ENCODE measurements at places on chromosomes 3 and 15.

GRCh38 chr3:177610262-177610661 lies 413.0 kb upstream of the TBL1XR1 start:
- no peaks in the 10 kb centered on the region for H3K27me3 ChIP-seq
- no peaks in the 10 kb centered on the region for H3K36me3 ChIP-seq
- DNase-seq, result no peak
- H3K4me1 ChIP-seq, result peaks cover 8% of the 10 kb centered on the region
- no peak overlapping the region for H3K4me3 ChIP-seq
- H3K27ac ChIP-seq, result no peak overlapping the region

DNA sequence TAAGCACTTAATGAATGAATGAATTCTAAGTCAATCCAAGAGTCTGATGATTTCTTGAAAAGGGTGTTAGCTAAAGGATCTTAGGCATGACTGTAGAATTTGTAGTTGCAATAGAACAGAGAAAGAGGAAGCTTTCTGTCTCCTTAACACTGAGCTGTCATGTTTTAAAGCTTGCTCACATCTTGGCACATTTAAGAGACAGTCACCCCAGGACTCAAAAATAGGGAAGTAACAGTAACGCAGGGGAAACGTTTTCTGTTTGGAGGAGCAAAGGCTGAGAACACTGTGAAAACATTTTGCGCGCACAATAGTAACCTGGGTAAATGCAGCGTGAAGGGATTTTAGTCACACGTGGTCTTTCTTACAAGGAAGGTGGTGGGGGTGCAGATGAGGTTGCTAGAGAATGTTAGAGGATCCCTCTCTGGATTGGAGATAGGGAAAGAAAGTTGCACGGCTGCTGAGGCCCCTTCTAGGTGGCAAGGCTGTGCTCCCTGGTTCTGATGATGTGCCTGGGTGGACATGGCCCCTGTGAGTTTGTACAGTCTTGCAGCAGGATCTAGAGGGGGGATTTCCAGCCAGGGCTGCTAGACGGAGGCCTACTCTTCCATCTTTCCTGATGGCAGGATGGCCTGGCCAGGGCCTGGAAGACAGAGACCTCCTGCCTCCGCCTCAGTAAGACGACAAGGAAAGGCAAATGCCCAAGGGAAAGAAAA lies 12.0 kb downstream of the STARD5 start:
- H3K4me1 ChIP-seq, result peaks cover 65% of the 10 kb centered on the region
- DNase-seq, result no peak
- H3K27ac ChIP-seq, result peak overlapping the region; percentile 78
- H3K27me3 ChIP-seq, result no peaks in the 10 kb centered on the region
- H3K36me3 ChIP-seq, result peaks cover 51% of the 10 kb centered on the region
- H3K4me3 ChIP-seq, result no peak overlapping the region

GRCh38 chr3:58288011-58288728 lies 17.9 kb upstream of the RPP14 start:
- H3K4me3 ChIP-seq, result no peak overlapping the region
- H3K27ac ChIP-seq, result no peak overlapping the region
- peaks cover 15% of the 10 kb centered on the region for H3K36me3 ChIP-seq
- no peak for DNase-seq
- H3K4me1 ChIP-seq, result no peaks in the 10 kb centered on the region
- no peaks in the 10 kb centered on the region for H3K27me3 ChIP-seq

GRCh38 chr3:58336135-58336882 lies 3.6 kb downstream of the PXK start:
- no peak overlapping the region for H3K4me3 ChIP-seq
- no peaks in the 10 kb centered on the region for H3K27me3 ChIP-seq
- DNase-seq, result no peak
- H3K4me1 ChIP-seq, result peaks cover 32% of the 10 kb centered on the region
- no peak overlapping the region for H3K27ac ChIP-seq
- peaks cover 10% of the 10 kb centered on the region for H3K36me3 ChIP-seq

- peaks cover 4% of the 10 kb centered on the region for H3K36me3 ChIP-seq
- H3K27ac ChIP-seq, result no peak overlapping the region
- no peak for DNase-seq
- H3K4me3 ChIP-seq, result no peak overlapping the region
Observed at GRCh38 chr3:128606094-128606493, 44.5 kb downstream of the RPN1 start.

GRCh38 chr15:49843725-49844124 lies 222.9 kb downstream of the DTWD1 start:
- no peak for DNase-seq
- H3K4me3 ChIP-seq, result no peak overlapping the region
- H3K4me1 ChIP-seq, result no peaks in the 10 kb centered on the region
- no peaks in the 10 kb centered on the region for H3K27me3 ChIP-seq

- H3K27ac ChIP-seq, result no peak overlapping the region
- no peak overlapping the region for H3K4me3 ChIP-seq
- peaks cover 6% of the 10 kb centered on the region for H3K4me1 ChIP-seq
- H3K36me3 ChIP-seq, result no peaks in the 10 kb centered on the region
- peaks cover 94% of the 10 kb centered on the region for H3K27me3 ChIP-seq
- DNase-seq, result no peak
Observed at GRCh38 chr3:127488141-127488672, 102.3 kb downstream of the TPRA1 start.

- H3K36me3 ChIP-seq, result no peaks in the 10 kb centered on the region
- H3K27me3 ChIP-seq, result peaks cover 62% of the 10 kb centered on the region
- H3K4me3 ChIP-seq, result no peak overlapping the region
- H3K27ac ChIP-seq, result no peak overlapping the region
Observed at GRCh38 chr15:44130778-44131177, 64.3 kb downstream of the FRMD5 start.

DNA sequence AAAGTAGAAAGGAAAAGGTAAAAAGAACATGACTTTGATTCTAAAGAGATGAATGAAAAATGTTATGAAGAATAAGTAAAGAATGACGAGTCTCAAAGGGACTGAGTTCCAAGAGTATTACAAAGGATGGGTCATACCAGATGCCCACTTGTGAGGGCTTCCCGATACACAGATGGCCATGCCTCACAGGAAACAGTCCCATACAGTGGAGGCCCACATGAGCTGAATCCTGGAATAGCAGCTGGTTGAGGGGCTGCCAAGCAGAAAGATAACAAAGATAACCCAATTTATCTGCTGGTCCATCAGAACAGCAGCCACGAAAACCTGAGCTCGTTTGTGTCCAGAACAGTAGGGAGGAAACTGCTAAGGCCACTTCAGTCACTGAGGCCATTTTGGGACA lies 3.7 kb downstream of the SSR3 start:
- no peaks in the 10 kb centered on the region for H3K27me3 ChIP-seq
- H3K4me3 ChIP-seq, result no peak overlapping the region
- DNase-seq, result no peak

GRCh38 chr3:170488802-170489201 lies 70.1 kb downstream of the CLDN11 start:
- H3K36me3 ChIP-seq, result no peaks in the 10 kb centered on the region
- no peaks in the 10 kb centered on the region for H3K4me1 ChIP-seq
- H3K27ac ChIP-seq, result no peak overlapping the region
- no peak overlapping the region for H3K4me3 ChIP-seq
- peaks cover 28% of the 10 kb centered on the region for H3K27me3 ChIP-seq
- DNase-seq, result no peak

GRCh38 chr15:58324533-58324932 lies 107.3 kb upstream of the LIPC start:
- H3K4me3 ChIP-seq, result no peak overlapping the region
- peaks cover 12% of the 10 kb centered on the region for H3K27me3 ChIP-seq
- no peak overlapping the region for H3K27ac ChIP-seq
- H3K4me1 ChIP-seq, result no peaks in the 10 kb centered on the region

DNA sequence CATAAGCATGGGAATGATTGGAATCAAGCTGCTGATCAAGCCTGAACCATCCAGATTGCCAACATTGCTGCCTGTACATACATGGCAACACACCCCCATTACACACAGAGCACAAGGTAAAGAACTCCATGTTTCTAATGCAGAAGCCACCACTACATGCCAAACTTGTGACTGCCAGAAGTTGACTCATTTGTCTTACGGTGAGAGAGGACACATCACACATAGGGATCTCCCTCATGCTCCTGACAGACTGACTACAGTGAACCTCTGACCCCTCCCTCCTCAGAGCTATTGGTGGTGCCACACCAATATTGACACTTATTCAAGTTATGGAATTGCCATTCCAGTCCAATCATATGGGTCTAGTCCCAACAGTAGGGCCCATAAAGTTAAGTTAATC lies 42.3 kb downstream of the EFHB start:
- H3K27me3 ChIP-seq, result no peaks in the 10 kb centered on the region
- no peaks in the 10 kb centered on the region for H3K36me3 ChIP-seq
- H3K4me1 ChIP-seq, result no peaks in the 10 kb centered on the region

Measured in effector memory CD8-positive, alpha-beta T cell (primary cell).